Left cardiac atrium (tissue), 4 donors: ENCODE measurements at places on chromosomes 5 and 9.

GRCh38 chr9:76115982-76116646 lies 225.6 kb downstream of the PCSK5 start:
- DNase-seq = no peak

DNA sequence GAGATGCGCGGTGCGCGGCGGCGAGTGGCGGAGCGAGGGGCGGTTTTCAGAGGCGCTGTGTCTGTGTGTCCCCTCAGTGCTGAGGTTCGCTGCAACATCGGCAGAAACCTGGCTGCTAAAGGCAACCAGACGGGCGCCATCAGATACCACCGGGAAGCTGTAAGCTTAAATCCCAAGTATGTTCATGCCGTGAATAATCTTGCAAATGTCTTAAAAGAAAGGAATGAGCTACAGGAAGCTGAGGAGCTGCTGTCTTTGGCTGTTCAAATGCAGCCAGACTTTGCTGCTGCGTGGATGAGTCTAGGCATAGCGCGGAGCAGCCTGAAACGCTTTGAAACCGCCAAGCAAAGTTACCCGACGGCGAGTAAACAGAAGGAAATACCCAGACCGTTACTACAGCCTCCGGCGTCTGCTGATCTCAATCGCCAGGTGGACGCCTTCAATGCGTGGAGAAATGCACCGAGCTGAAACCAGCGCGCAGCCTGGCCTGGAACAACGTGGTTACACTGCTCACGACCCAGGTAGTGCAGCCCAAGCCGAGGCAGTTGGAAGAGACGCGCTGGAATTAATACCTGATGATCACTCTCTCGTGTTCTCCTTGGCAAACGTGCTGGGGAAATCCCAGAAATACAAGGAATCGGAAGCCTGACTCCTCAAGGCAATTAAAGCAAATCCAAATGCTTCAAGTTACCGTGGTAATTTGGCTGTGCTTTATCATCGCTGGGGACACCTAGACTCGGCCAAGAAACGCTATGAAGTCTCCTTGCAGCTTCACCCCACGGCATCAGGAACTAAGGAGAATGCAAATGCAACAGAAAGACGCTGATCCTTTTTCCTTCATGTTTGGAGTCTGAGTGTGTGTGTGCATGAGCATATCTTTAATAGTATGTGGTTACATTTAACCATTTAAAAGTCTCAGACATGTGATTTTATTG lies 15.9 kb downstream of the OR2V1 start:
- DNase-seq = no peak

DNA sequence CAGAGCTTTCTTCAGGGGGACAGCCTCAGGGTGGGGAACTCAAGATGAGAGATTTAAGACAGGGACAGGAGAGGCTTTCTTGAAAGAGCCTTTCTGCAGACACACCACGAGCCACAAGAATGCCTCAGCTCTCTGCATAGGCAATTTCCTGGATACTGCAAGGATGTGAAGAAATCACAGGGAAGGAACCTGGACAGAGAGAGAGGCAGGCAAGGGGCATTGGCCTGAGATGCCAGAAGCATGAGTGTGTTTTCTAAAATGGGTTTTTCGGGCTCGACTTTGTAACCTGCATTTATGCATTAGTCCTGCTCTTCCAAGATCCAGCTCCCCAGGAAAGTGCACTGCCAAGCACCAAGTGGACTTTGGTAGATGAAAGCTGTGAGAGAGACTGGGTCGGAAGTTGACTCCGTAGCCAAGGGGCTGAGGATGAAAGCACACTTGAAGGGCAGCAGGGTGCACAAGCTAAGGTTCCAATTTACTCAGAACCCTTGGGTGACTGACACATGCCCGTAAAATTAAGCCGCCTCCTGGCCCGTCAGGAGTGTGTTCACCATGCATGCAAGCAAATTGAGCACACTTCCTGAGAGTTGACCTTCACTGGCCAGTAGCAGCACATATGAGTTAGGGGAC lies 90.9 kb downstream of the CFAP90 start:
- DNase-seq = no peak

DNA sequence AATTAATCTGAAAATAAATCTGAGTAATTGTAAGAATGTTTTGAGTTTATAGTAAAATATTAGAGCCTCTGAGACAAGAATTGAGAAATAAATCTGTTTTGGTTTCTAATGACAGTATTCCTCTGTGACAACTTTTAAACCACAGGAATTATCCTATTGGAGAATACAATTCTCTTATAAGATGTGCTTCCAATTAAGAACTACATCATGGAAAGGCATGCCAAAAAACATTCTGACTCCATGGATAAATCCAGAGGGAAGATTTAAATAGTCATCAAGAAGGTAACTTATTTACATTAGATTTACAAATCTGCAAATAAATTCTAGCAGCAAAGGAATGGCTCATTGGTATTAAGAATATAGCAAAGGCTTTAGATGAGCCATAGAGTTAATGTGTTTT lies 178.3 kb upstream of the ACOT12 start:
- no peak for DNase-seq

DNA sequence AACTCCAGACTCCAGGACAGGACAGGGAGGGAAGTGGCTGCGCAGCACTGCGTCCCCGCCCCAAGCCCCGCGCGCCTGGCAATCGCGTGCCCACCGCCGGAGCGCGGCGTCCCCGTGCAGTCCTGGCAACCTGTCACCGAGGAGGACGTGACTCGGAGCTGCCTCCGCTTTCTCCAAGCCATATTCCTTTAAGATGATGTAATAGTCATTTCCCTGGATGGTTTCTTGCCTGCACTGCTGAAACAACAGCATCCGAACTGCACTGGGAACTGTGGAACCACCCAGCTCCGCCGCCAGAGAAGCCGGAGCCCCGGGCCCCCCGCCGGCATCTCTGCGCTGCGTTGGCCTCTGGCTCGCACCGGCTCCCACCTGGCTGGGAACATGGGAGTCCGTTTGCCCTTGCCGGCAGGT lies 34.5 kb downstream of the KCTD16 start:
- peak; percentile 27 for DNase-seq

GRCh38 chr9:19660019-19660418 lies 128.8 kb downstream of the SLC24A2 start:
- DNase-seq = no peak

GRCh38 chr9:81125446-81126092 lies 563.8 kb downstream of the TLE1 start:
- no peak for DNase-seq

DNA sequence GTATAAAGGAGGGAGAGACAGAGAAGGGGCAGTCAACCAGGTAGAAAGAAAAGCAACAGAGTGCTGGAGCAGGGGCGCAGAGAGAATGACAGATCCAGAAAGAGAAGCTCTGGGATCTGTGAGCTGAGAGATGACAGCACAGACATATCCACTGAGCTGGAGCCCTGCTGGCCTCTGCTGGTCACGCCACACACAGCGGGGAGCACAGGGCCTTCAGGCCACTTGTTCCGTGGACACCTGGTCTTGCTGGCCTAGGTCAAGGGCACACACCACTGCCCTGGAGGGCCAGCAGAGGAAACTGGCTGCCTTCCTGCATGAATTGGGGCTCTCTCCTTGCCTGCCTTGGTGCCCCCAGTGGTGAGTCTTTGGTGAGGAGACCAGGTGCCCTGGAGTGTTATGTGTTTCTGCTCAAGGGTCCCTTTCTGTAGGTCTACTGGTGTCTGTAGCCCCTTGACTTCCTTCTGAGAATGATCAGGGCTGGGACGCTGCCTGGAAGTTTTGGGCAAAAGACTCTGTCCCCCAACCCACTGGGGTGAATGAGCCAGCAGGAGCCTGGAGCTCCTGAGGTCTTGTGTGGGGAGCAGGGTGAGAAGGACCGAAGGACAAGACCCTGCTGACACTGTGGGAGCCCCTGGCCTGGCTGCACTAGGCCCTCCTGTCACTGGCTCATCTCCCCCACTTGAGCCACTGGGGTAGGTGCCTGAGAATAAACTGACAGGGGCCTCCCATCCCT lies 59.2 kb upstream of the ADAMTS2 start:
- no peak for DNase-seq

DNA sequence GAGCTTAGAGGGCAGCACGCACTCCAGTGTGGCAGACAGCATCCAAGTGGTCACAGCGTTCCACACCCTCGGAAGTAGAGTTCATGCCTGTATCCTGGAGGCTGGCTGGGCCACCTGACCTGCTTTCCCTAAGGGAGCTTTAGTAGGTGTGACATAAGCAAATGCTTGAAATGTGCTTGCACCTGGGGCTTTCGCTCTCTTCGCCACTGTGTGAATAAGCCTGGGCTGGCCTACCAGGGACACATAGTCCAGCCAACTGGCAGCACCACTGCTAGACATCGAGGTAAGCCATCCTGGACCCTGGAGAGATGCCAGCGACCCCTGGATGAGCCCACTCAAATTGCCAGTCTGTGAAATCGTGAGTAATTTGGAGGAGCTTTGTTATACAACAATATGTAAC lies 24.9 kb upstream of the IRX4 start:
- no peak for DNase-seq

DNA sequence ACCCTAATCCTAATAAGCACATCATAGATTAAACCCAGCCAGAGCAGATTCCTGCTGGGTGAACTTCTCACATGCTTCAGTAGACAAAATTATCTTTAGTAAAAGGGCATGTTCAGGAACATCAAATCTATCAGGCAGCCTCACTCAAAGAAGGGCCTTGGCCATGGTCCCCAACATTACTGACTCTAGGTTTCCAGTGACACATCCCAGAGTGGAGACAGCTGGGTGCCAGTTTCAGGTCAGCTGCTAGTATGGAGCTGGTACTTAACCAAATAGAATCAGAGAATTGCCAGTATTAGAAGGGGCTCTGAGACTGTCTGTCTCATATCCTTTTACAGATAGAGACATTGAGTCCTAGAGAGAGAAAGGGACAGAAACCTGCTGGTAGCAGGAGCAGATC lies 44.1 kb upstream of the GALNT10 start:
- peak; percentile 38 for DNase-seq

DNA sequence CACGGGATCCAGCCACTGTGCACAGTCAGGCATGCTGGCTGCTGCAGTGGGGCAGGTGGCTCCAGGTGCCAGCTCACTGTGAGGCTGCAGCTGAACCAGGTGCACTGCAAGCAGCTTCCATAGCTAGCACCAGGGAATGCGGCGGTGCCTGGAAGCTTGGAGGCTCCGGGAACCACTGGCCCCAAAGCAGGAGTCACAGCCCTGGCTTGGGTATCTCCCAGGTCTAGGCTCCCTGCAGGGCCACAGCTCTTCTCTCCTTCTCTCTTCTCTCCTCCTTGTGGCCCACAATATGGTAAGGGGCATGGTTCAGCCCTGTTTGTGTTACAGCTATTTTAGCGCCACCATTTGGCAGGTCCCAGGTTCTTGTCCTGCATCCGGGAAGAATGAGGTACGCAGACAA lies 6.7 kb upstream of the MTMR12 start:
- no peak for DNase-seq

DNA sequence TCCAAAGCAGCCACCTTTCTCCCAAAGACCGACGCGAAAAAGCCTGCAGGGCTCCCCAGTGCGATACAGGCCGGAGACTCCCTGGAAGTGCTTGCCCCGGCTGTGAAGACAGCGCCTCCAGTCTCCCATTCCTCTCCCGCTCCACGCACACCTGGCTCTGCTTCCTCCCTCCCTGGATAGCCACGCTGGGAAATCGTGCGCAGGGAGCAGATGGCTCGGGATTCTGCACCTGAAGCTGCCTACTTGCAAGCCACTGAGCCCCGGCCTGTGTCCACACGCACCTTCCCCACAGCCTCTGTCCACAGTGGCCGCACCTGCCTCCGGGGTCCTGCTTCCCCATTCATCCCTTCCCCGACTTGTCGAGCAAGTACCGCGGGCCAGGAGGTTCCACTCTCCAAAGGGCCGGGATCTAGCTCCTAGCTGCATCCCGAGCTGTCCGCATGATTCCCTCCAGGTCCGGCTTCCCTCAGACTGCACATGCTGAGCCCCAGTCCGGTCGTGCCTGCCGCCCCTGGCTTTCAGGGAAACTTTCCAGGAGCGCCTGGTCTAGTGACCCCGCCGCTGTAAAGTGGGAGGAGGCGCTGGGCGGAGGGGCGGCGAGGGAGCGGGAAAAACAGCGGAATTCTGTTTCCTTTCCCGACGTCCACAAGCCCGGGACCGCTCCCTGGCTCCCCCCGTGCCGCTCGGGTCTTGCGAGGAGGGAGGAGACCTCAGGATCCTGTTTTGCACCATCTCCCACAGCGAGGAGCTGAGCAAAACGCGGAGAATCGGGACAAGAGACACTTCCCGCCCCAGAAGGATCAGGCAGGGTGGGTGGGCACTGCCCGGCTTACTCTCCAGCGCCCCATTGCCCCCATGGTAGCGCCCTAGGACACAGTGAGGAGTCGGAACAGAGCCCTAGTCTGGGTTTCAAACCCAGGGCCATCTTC lies 2.0 kb downstream of the SEMA6A start:
- peak; percentile 57 for DNase-seq

DNA sequence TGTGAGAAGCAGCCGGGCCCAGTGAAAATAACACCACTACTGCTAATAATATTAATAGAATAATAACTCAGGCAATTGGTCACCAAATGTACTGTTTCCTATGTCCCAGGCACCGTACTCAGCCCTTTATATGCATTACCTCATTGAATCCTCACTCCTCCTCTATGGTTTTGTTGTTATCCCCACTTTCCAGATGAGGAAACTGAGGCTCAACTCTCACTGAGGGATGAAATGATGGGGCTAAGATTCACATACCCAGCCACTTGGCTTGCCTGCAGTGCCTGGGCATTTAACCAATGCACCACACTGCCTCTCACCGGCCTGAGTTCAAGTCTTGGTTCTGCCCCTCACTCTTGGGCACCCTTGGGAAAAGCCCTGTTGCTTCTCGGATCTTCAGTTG lies 34.1 kb downstream of the WHRN start:
- DNase-seq = no peak

DNA sequence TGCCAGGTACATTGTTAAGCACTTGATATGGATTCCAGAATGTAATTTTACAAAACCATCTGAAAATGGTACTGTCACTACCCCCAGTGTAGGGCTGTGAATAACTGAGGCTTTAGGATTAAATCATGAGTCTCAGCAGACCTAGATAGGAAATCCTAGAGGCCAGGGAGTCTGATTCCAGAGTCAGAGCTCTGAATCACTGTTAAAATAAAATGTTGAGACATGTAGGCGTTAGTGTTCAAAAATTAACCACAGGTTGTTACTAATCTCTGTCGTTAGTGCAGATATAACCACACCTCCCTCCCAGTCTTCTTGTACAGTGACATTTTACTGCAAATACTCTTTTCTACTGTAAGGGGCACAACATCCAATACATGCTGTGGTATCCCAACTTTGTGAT lies 1828.8 kb downstream of the MAT2B start:
- DNase-seq = no peak

GRCh38 chr5:32098291-32098690 lies 75.8 kb downstream of the GOLPH3 start:
- DNase-seq = peak; percentile 74

DNA sequence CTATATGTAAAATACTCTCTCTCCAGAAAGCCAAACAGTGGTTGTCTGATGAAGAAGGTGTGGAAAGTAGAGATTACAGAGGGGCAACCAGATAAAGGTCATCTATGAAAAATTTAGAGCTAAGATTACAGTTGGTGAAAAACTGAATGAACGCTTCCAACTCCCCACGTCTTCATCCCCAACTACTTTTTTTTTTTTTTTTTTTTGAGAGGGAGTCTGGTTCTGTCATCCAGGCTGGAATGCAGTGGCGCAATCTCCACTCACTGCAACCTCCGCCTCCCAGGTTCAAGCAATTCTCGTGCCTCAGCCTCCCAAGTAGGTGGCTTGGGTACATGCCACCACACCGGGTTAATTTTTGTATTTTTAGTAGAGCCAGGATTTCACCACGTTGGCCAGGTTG lies 64.3 kb downstream of the RAPGEF6 start:
- no peak for DNase-seq
